Glutamatergic neuron (in vitro differentiated cells): ENCODE measurements at places on chromosomes 1 and 21. TPM values are rescaled to one million over a fixed set of nuclear protein-coding genes. Genes with fewer than 3 reads are reported as not detected.
A peak's percentile ranks its signal among the peaks of the same experiment; 100 is the strongest.

The COA6 gene
- total RNA-seq: 14.6 TPM

The IGSF21 gene
- 1.3 TPM for total RNA-seq

The DUSP23 gene
- 11.6 TPM for total RNA-seq

The CELF3 gene
- total RNA-seq: 274 TPM

The PFKFB2 gene
- 3.6 TPM for total RNA-seq

The EPB41 gene
- total RNA-seq: 213 TPM

The HMGCS2 gene
- not detected for total RNA-seq

The CD1E gene
- total RNA-seq: not detected

The AK4 gene
- 2.6 TPM for total RNA-seq

The PADI2 gene
- 0.74 TPM for total RNA-seq

The FCMR gene
- total RNA-seq: not detected

The SHE gene
- total RNA-seq: 0.07 TPM

GRCh38 chr1:98342566-98342965, 319.0 kb upstream of the SNX7 start:
- no peaks in the 10 kb centered on the region for H3K4me1 ChIP-seq
- no peaks in the 10 kb centered on the region for H3K36me3 ChIP-seq
- DNase-seq: no peak
- H3K4me3 ChIP-seq: no peak overlapping the region
- no peaks in the 10 kb centered on the region for H3K27me3 ChIP-seq

- no peak overlapping the region for H3K4me3 ChIP-seq
- H3K4me1 ChIP-seq: no peaks in the 10 kb centered on the region
- peaks cover 2% of the 10 kb centered on the region for H3K27me3 ChIP-seq
- H3K27ac ChIP-seq: no peak overlapping the region
Measured at GRCh38 chr1:11168731-11169130, 20.4 kb upstream of the ANGPTL7 start.

- no peak overlapping the region for H3K4me3 ChIP-seq
- peaks cover 11% of the 10 kb centered on the region for H3K36me3 ChIP-seq
- DNase-seq: no peak
- H3K4me1 ChIP-seq: no peaks in the 10 kb centered on the region
- H3K27me3 ChIP-seq: peaks cover under 1% of the 10 kb centered on the region
Measured at GRCh38 chr1:160504651-160505050, 18.4 kb downstream of the SLAMF6 start.

DNA sequence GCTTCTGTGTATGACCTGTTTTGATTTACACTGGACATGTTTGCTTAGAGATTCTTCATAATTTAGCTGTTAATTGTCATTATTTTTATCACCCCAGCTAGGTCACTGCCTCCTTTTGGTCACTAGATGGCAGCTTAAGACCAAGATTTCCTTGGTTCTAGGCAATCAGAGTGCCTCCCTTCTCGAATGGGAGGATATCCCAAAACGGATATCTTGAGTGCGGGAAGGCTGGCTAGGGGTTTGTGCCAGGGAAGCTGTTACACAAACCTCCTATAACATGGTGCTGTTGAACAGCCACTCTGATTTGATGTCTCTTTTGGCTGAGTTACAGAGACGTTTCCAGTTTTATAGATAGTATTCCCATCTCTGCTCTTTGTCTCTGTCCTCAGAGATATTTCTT, 283.5 kb downstream of the S1PR1 start:
- peaks cover 4% of the 10 kb centered on the region for H3K36me3 ChIP-seq
- H3K27me3 ChIP-seq: no peaks in the 10 kb centered on the region
- no peak overlapping the region for H3K27ac ChIP-seq
- H3K4me3 ChIP-seq: no peak overlapping the region
- H3K4me1 ChIP-seq: no peaks in the 10 kb centered on the region

DNA sequence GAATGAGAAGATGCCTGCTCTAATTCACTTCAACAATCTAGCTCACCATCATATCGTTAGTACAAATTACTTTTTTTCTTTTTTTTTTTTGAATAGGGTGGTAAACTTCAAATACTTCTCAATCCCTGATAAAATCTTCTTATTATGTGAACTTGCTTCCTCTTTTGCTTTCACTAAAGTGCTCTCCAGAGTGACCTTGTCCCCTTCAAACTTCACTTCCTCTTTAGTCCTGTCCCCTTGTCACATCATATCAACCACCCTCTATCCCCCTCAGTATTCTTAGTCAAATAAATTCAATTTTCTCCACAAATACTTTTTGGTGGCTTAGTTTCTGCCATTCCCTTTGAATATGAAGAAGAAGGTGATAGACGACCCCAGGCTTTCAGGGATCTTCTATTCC, 124.9 kb upstream of the PLXNA2 start:
- peaks cover 7% of the 10 kb centered on the region for H3K36me3 ChIP-seq
- DNase-seq: no peak
- no peaks in the 10 kb centered on the region for H3K4me1 ChIP-seq
- no peak overlapping the region for H3K27ac ChIP-seq
- H3K4me3 ChIP-seq: no peak overlapping the region

DNA sequence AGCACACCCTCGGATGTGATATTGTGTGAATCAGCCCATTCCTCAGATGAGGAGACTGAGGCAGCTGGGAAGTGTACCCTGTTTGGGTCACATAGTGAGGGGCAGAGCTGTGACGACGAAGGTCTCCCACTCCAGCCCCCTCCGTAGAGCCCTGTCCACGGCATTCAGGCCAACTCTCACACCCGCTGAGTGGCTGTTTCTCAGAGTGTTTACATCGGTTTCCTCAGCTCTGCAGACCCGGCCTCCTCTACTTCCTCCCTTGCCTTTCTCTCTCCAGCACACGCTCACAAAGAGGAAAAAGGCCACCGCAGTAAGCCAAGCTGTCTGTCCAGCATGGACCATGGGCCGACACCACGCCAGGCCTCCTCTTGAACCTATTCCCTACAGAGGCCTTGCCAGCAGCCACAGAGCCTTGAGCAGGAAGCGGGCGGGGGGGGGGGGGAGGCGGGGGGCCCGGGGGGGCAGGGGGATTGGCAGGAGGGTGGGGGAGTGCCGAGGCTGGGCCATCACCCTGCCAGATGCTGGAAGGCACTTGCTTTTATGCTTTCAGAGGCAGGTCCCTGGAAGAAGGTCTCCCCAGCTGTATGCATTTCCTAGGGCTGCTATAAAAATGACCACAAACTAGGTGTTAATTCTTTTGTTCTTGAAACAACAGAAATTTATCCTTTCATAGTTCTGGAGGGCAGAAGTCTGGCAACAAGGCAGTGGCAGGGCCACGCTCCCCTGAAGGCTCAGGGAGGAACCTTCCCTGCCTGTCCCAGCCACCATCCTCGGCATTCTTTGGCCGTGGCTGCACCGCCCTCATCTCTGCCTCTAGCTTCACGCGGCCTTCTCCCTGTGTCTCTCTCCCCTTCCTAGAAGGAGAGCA, 178.4 kb downstream of the PSMG1 start:
- H3K27ac ChIP-seq: no peak overlapping the region
- no peaks in the 10 kb centered on the region for H3K4me1 ChIP-seq

- H3K4me3 ChIP-seq: no peak overlapping the region
- H3K27me3 ChIP-seq: no peaks in the 10 kb centered on the region
- no peak overlapping the region for H3K27ac ChIP-seq
- H3K4me1 ChIP-seq: no peaks in the 10 kb centered on the region
- no peak for DNase-seq
- peaks cover 3% of the 10 kb centered on the region for H3K36me3 ChIP-seq
Measured at GRCh38 chr1:102661481-102661880, 446.8 kb downstream of the COL11A1 start.

GRCh38 chr1:31977385-31978131, 36.1 kb upstream of the KHDRBS1 start:
- H3K36me3 ChIP-seq: no peaks in the 10 kb centered on the region
- peaks cover 13% of the 10 kb centered on the region for H3K4me1 ChIP-seq
- no peaks in the 10 kb centered on the region for H3K27me3 ChIP-seq
- H3K27ac ChIP-seq: peak overlapping the region; percentile 88
- DNase-seq: peak; percentile 60

DNA sequence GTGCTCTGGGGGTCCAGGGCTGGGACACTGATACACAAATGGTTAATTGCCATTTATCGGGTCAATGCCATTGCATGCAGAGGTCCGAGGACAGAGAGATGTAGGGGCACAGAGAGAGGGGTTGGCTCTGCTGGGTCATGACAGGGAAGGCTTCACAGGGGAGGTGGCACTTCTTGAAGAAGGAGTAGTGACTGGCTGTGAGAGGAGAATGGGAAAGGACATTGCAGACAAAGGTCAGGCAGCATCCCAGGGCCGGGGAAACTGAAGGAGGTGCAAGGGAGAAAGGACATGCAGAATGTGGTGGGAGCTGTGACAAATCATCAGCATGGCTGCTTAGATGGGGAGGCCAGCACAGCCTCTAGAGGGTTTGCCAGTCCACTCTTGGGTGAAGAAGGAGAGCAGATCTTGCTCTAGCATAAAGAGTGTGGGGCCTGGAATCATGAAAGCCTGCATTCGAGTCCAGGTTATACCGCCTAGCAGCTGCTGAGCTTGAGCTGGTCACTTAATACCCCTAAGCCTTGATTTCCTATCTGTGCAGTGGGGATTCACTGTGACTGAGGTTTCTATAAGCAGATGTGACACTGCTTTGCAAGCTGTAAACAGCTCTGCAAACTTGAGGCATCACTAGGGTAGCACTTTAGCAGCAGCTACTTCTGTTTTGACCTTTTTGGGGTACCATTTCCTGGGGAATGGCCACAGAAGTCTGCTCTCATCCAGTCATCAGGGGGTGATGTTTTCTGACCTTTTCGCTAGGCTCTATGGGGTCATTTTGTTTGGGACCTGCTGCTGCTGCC, 59.2 kb upstream of the EPS8L3 start:
- no peak overlapping the region for H3K4me3 ChIP-seq
- H3K27ac ChIP-seq: no peak overlapping the region
- H3K36me3 ChIP-seq: no peaks in the 10 kb centered on the region
- H3K27me3 ChIP-seq: peaks cover 9% of the 10 kb centered on the region
- DNase-seq: no peak

DNA sequence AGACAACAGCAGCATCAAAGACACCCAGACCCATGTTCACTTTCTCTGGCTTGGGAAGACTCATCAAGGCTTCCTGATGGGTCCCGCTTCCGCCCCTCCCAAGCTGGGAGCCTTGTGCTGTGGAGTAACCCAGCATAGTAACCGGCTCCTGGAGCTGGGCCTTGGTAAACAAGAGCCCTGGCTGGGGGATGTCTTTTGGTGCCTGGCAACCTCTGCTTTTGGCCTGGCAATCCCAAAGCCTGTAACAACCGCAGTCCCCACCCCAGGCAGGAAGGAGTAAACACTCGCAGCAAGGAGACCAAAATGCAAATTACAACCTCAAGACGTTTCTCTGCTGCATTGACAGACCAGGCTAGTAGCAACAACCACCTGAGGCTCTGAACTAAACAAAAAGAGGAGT, 16.9 kb upstream of the THRAP3 start:
- H3K27me3 ChIP-seq: peaks cover 1% of the 10 kb centered on the region
- H3K36me3 ChIP-seq: no peaks in the 10 kb centered on the region
- no peaks in the 10 kb centered on the region for H3K4me1 ChIP-seq
- no peak overlapping the region for H3K27ac ChIP-seq

DNA sequence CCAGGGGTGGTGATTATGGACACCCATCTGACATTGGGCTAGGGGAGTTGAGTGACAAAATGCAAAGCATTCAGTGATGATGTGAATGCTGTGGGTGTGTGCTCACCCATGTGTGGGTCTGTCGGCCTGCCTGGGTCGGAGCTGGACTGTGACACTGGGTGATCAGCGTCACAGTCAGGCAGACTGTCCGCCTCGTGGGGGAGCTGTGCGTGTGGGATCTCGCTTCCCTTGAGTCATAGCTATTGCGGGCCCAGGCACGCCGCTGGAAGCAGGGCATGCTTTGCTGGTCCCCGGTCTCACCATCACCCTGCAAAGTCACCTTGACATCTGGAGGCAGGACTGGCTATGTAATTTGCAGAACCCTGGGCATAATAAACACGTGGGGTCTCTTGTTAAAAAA, 156.9 kb upstream of the IGSF21 start:
- H3K4me1 ChIP-seq: peaks cover 3% of the 10 kb centered on the region
- peaks cover 10% of the 10 kb centered on the region for H3K27me3 ChIP-seq
- no peak overlapping the region for H3K27ac ChIP-seq
- DNase-seq: no peak

- no peaks in the 10 kb centered on the region for H3K27me3 ChIP-seq
- no peak for DNase-seq
- no peaks in the 10 kb centered on the region for H3K4me1 ChIP-seq
- H3K4me3 ChIP-seq: no peak overlapping the region
- H3K36me3 ChIP-seq: peaks cover 38% of the 10 kb centered on the region
Measured at GRCh38 chr1:92653605-92654381, 131.1 kb downstream of the EVI5 start.

- no peak for DNase-seq
- peaks cover 9% of the 10 kb centered on the region for H3K27me3 ChIP-seq
- no peak overlapping the region for H3K4me3 ChIP-seq
Measured at GRCh38 chr1:167197236-167197635, 23.4 kb upstream of the POU2F1 start.
